Activated T-helper 1 cell treated with anti-CD3 and anti-CD28 coated beads, Interleukin-12 subunit alpha, Interleukin-12 subunit beta, Interleukin-2, Interleukin-4 antibody, amounts not matched to agents 30 ng/mL and 10 ng/mL and 1 ng/mL, durations not matched to agents 14 hours and 24 hours and 36 hours (primary cell): ENCODE measurements at places on chromosomes 11 and 22. TPM values are rescaled to one million over a fixed set of nuclear protein-coding genes. Genes with fewer than 3 reads are reported as not detected.

GRCh38 chr11:127003260-127003981 is 2.9 kb upstream of the KIRREL3 start:
- DNase-seq: no peak

DNA sequence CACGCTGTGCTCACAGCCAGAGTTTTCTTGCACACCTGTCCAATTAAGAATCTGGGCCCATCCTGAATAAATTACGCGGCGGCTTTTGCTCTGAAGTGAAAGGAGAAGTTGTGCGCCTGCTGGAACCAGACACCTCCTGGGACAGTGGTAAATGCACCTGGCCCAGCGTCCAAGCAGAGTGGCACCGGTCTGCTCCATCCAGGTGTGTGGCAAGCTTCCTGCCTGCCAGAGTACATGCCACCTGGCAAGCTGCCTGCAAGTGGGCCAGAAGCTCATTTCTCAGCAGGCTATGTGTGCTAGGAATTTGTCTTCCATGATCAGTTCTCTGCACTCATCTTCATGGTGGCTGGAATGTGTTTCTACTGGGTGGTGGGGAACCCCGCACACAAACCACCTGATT is 660.6 kb downstream of the ETS1 start:
- DNase-seq: no peak

GRCh38 chr11:107547961-107548360 is 17.6 kb downstream of the ALKBH8 start:
- DNase-seq: no peak

GRCh38 chr11:19394525-19395016 is 153.8 kb upstream of the E2F8 start:
- peak; percentile 17 for DNase-seq

The KMT5B gene
- total RNA-seq: 32.1 and 37.3 TPM in 2 replicates

DNA sequence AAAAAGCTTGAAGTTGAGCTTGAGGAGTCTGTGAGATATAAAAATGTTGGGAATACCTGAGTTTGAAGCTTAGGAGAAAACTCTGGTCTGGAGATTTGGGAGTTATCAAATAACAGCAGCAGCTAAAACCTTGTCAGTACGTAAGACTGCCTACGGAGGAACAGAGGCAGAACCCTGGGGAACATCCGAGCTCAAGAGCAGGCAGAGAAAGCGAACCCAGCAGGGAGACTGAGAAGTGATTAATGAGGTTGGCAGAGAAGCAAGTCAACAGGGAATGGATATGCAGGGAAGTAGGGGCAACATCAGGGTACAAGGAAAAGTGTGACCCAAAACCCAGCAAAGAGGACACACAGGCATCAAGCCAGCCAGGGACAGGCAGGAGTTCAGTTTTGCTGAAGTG is 12.6 kb upstream of the MTFP1 start:
- DNase-seq: no peak

DNA sequence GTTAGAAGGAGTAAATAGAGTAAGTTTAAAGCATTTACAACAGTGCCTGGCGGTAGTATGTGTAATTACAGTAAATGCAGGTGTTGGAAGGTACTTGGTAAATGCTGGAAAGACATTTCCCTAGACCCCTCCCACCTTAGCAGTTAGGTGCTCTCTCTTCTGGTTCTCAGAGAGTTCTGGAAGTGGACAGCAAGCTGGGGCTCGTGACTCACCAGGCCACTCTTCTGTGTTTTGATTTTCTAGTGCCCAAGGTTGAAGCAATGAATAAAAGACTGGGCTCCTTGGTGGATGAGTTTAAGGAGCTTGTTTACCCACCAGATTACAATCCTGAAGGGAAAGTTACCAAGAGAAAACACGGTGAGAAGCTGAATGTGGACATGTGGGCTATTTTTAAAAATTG is 27.6 kb downstream of the SNU13 start:
- DNase-seq: no peak
